ENCODE measurements at places on chromosomes 6 and 20.

DNA sequence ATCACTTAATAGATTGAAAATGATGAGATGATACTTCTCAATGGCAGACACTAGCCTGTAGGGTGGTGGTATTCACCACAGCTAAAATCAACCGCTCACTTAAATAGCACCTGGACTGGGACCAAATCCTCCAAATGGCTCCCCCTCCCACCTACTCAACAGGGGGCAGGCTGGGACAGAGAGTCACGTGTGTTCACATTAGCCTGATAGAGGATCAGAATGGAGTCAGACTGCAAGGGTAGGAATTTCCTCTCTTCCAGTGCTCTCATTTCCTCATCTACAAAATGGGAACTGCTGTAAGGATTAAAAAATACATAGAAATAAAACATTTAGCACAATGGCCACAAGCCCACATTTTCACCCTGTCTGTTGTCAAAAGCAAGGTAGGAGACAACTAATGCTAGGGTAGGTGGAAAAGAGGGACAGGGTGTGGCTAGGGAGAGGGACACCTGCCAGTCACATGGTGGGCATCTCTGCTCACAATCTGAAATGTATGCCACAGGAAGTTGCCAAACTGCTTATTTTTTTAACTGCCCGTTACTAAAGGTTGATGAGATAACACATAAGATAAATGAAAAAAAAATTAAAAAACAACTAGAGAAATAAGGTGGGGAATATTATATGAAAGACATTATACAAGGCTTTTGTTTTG lies 55.3 kb downstream of the BACH2 start:
- no peak for DNase-seq

GRCh38 chr6:129598244-129599187 lies 111.5 kb downstream of the ARHGAP18 start:
- peak; percentile 54 for DNase-seq

DNA sequence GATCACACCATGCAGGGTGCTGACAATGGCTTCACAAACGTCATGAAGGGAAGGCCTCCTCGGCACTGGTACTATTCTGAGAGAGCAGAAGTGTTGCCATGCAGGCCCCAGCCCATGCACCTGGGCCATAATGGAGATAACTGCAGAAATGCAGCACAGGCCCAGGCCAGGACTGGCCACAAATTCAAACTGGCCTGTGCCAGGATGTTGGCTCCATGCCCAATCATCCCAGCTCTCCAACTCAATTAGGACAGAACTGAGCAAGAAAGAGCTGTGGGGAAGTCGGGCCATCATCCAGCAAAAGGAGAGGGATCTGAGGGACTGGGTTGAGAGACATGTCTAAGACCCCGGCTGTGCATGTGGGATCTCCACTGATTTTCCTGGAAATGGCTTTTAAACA lies 48.9 kb upstream of the SYNDIG1 start:
- DNase-seq = no peak

DNA sequence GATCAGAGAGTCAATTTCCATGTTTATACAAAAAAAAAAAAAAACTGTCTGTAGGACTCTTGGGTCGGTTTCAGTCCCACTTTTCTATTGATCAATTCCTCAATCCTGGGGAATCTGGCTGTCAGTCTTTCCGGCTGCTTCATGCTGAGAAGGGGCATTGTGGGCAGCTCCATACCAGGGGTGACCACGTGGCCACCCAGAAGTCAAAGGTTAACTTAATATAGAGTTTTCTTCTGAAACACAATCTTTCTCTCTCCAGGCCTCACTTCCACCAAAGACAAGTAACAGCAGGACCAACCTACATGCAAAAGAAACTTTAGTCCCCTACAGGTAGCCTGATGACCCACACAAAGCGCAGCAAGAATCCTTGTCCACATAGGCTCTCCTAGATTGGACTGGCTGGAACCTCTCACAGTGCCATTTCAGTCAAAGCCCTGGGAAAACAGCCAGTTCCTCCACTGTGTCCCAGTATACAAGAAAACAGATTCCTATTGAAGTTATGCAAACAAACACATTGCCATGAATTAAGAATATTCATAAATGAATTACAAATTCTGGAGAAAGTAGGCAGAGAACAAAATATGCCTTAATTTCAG lies 18.5 kb upstream of the SERPINB9 start:
- DNase-seq = no peak

DNA sequence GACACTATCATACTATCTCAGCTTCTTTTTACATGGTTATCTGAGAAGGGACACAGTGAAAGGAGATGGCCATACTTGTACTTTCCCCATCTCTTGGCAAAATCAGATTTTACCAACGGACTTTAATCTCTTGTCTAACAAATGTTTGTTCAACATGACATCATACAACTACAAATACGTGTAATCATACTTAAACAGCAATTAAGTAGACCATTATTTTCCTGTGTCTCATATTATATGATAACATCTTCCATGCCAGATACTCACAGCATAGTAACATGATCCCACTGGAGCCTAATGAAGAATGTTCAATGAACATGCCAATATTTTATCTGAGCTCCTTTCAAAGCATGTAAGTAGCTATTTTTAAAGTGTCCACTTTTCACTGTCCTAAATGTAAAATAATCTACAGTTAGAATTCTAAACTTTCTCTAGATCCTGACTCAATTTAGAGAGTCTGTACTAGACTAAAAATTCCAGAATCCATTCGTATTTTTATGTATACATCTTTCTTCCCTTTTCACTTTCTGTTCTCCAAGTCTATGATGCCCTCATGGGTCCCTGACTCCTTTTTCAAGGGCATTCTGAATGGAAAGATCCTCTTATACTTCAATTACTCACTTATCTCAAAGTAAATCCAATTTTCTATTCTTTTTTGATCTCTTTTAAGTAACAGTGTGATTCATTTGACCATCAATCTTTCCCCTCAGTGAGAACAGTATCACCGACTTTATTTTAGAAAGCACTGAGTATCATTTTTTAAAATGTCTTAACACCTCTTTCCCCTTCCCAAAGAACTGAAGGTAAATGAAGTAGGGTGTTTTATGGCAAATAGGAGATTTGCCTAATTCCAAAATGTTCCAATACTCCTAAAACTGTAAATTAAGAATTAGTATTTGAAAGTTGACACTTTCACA lies 133.5 kb downstream of the CDK19 start:
- no peak for DNase-seq

- DNase-seq = no peak
Observed at GRCh38 chr6:70129341-70129740, 173.5 kb downstream of the COL9A1 start.

Data from bone marrow (tissue), 2 donors.